ENCODE measurements at places on chromosomes 16 and 17. TPM values are rescaled to one million over a fixed set of nuclear protein-coding genes. Genes with fewer than 3 reads are reported as not detected.

GRCh38 chr17:17950806-17951205 is 21.4 kb downstream of the TOM1L2 start:
- DNase-seq = no peak

- no peak for DNase-seq
Measured at GRCh38 chr16:84589975-84590719, 27.7 kb downstream of the COTL1 start.

GRCh38 chr17:59642565-59642964 is 22.9 kb downstream of the CLTC start:
- no peak for DNase-seq

ENO3 gene
- total RNA-seq = 8.4 TPM

ST6GALNAC1 gene
- 13.8 TPM for total RNA-seq

DNA sequence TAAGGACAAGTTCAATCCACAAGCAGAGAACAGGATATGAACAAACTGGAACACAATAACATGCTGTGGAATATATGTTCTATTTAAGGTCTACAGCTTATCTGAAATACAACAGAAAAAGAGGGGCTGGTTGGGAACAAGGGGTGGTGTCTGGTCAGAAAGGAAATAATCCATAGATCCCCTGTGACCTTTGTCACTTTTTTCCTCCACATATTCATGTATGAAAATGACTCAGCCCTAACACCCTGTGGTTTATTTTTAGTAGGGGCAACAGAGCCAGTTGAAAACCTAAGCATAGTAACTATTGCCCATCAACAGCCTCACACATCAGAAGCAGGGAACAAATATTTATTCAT is 12.3 kb upstream of the SPAG9 start:
- no peak for DNase-seq

All from tibial nerve (tissue), 4 donors.